MM.1S (cell line): ENCODE measurements at places on chromosomes 3 and 15.

GRCh38 chr15:51678096-51678495, 3.2 kb upstream of the SCG3 start:
- DNase-seq, result no peak

DNA sequence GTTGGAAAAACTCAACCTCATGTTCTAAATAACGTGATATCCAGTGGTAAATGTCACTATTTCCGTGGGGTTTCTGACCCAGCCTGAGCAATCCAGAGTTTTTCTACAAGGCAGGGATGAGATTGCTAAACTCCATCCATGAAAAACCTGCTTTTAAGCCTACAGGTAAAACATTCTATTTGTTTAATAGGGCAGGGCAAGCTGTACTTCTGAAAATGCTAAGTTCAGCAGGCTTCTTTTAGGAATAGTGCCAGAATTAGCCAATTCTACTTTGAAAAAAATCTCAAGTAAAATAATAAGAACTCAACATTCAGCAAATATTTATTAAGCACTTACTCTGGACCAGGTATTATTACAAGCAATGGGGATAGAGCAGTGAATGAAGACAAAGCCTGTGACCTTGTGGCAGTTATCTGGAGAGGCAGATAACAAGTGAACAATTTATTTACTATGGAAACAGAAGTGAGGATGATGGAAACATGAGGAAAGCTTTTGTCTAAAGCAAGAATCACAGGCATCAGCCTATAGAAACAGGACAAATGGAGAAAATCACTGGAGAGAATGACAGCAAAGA, 13.3 kb downstream of the RPSA start:
- no peak for DNase-seq

GRCh38 chr3:146334151-146334550, 83.2 kb upstream of the PLSCR4 start:
- no peak for DNase-seq

DNA sequence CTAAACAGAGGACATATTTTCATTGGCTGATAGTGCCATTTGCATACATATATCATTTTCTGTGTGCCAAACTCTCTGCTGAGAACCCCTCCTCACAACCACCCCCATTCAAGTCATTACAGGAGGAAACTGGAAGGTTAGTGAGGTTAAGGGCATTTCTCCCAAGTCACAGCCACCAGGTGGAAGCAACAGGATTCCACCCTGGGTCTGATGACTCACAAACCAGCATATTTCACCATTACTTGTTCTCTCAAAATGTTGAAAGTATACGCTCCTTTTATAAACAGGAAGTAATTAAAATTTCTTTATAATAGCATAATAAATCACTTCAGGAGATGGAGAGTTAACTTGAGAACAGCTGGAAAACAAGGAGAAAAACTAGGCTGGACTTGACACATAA, 398.6 kb upstream of the WNT5A start:
- no peak for DNase-seq

GRCh38 chr15:74960995-74961588, 4.5 kb upstream of the RPP25 start:
- DNase-seq, result peak; percentile 52

DNA sequence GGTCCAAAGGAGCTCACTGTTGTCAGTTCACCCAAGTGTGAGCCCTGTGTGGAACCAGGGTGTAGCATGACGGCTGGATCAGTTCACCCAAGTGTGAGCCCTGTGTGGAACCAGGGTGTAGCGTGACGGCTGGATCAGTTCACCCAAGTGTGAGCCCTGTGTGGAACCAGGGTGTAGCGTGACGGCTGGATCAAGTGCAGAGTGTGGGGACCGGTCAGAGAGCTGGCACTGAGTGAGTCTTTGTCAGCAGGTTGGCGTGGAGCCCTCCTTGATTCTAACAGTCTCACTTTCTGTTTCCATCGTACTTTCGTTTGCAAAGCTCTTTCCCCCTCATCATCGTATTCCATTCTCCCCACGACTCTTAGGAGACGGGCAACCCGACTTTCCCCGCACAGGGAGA, 57.9 kb upstream of the DLG1 start:
- peak; percentile 79 for DNase-seq

GRCh38 chr15:42279234-42279723, 6.0 kb upstream of the TMEM87A start:
- DNase-seq, result no peak

- no peak for DNase-seq
Measured at GRCh38 chr3:191775451-191776233, 314.7 kb downstream of the PYDC2 start.

GRCh38 chr15:101250873-101251829, 697 bp downstream of the CHSY1 start:
- peak; percentile 30 for DNase-seq

- DNase-seq, result no peak
Measured at GRCh38 chr3:114272271-114272670, 21.6 kb upstream of the TIGIT start.

DNA sequence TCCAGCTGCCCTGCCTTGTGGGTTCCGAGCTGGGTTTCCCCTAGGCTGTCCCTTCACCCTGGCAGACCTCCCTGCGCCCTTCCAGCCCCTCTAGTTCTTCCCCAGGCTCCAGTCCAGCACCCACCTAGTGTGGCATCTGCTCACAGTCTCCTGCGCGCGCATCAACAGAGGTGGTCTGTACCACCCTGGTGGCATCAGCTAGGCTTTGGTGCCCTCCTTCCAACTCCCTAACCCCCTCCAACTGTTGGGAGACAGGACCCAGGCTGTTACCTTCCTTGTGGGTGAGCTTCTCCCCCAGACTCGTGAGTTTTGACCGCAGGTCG, 8.0 kb downstream of the CALML4 start:
- DNase-seq, result no peak

DNA sequence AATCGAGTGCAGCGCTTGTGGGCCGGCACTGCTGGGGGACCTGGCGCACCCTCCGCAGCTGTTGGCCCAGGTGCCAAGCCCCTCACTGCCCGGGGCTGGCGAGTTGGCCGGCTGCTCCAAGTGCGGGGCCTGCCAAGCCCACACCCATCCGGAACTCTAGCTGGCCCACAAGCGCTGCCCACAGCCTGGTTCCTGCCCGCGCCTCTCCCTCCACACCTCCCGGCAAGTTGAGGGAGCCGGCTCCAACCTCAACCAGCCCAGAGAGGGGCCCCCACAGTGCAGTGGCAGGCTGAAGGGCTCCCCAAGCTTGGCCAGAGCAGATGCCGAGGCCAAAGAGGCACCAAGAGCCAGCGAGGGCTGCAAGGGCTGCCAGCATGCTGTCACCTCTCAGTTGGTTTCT, 73.4 kb downstream of the PLXNA1 start:
- no peak for DNase-seq

GRCh38 chr3:48429960-48430707, at the start of gene PLXNB1:
PLXNB1 (minus strand) TSS chr3:48430086; CDS start chr3:48424611, 5,475 bp downstream.
- no peak for DNase-seq

GRCh38 chr3:129758785-129759320, 134.7 kb downstream of the TMCC1 start:
- DNase-seq, result no peak

GRCh38 chr3:112682361-112682760, 41.4 kb upstream of the CCDC80 start:
- DNase-seq, result no peak

DNA sequence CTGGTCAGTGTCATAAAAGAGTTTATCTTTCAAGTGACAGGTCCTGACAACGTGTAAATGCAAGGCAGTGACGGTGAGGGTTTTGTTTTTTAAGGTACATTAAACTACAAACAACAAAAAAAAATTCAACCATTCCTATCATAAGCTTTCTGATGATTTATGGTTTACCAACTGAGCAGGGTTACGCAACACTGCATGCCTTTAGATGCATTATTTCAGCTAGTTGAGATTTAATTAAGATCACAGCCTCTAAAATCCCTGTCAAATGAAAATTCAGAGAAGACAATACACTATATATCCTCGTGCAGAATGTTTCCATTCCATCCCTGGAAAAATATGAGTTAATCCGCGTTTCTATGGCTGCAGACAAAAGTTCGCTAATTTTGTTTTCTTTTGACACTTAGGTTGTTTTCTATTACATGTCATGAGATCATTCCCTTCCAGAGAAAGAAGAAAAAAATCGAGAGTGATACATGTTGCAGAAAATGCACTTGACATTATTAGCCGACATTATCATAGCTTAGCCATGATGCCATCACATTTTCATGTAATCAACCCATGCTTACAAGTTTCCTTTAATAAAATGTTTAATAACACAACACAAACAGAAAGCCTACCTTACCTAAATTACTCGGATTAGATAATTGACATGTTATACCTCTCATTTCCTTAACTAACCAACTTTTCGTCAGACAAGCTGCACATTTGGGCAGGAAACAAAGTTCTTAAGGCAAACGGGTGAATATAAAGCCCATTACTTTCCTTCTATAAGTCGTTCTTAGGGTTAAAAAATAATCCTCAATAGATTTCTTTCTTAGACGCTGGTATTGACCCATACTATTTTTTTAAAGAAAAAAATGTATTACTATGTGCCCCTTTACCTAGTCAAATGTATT, 521.2 kb downstream of the FOXP1 start:
- DNase-seq, result no peak

DNA sequence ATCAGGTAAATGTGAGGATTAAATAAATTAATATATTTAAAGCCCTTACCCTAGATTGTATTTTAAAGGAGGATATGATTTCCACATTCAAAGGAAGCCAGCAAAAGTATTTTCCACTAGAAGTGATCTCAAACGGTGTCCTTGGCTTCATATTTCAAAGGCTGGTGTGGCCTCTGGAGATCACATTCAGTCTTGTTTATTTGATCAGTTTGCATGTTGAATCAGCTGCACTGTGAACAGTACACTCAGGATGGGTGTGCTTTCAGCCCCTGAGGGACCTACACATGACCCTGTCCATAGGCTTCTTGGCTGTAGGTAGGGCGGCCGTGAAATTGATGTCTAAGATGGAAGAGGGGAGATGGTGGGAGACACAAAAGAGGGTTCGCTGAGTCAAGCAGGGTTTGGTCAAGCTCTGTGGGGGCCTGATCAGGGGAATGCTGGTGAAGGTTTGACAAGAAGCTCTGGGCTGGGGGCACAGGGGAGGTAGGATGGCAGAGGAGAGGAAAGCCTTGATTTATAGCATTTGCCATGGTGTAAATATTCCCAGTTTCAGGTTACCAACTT, 21.9 kb downstream of the CYP8B1 start:
- no peak for DNase-seq

- no peak for DNase-seq
Measured at GRCh38 chr15:61835029-61835428, 225.2 kb downstream of the VPS13C start.

DNA sequence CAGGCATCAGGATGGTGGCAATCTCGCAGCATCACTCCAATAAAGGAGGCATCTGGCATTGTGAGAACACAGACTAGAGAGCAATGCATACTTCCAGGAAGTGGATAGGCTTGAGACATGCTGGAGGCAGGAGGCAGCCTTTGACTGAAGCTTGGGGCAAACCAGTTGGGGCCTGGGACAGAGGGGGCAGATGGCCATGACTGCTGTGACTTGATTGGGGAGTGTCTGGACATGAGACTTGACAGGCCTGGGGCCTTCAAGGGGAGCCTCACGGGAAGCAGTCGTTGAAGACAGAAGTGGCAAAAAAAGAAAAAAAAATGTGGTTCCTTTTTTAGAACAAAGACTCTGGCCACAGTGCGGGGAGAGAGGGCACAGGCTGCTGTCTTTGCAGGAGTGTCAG, 44.7 kb upstream of the CHRNA7 start:
- no peak for DNase-seq

GRCh38 chr3:126417515-126417914, 22.8 kb downstream of the CFAP100 start:
- DNase-seq, result no peak

DNA sequence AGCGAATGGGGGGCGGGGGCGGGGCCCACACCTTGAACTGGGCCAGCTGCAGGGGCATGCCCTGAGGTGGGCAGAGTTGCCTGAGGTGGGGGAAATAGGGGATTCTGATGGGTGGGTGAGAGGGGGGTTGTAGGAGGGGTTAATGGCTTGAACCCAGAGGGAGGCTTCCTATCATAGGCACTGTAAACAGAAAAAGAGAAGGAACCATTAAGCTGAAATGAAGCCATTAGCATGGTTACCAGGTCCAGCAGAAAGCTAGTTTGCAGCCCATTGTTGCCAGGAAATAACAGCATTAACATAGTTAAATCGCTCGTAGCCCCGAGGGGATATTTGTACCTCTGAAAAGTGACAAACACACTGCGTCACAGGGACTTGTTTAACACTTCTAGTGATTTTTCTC, 29.0 kb downstream of the ETV5 start:
- peak; percentile 18 for DNase-seq

DNA sequence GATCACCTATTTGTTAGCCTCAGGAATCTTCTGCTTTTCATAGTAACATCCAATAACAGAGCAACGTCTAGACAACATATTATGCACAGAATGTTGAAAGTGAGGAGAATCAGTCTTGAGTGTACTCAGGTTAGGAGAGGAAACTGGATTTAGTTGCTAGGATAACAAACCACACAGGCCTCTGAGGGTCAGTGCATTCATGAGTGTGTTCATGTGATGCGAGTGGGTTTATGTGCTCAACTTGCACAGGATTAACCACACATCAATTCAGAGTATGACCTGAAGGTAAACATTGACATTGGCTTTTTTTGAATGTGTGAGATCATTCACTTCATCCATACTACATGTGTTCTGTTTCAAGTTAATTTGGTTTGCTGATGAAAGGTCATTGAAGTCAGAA, 287.6 kb downstream of the DIPK2A start:
- no peak for DNase-seq

DNA sequence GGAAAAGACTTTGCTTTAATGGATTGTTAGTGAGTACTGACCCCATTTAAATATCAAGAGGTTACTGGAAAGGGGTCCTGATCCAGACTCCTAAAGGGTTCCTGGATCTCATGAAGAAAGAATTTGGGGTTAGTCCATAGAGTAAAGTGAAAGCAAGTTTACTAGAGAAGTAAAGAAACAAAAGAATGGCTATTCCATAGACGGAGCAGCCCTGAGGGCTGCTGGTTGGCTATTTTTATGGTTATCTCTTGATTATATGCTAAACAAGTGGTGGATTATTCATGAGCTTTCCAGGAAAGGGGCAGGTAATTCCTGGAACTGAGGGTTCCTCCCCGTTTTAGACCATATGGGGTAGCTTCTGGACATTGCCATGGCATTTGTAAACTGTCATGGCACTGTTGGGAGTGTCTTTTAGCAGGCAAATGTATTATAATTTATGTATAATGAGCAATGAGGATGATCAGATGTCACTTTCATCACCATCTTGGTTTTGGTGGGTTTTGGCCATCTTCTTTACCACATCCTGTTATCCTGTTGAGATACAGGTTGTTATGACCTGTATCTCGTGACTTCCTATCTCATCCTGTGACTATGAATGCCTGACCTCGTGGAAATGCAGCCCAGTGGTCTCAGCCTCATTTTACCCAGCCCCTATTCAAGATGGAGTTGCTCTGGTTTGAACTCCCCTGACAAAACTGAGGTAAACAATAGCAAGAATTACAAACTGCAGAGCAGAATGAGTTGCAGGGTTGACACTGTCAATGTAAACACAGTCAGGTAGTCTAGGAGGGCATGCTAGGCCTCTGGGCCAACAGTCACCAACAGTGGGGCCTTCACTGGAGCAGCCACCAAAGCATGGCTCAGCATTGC, 10.3 kb upstream of the GPR160 start:
- no peak for DNase-seq
